Peyer's patch (tissue), 4 donors: ENCODE measurements at places on chromosomes 2 and 18. TPM values are rescaled to one million over a fixed set of nuclear protein-coding genes. Genes with fewer than 3 reads are reported as not detected.

The NR4A2 gene
- 2.1 TPM for total RNA-seq

The ZNF521 gene
- total RNA-seq: 25.6 TPM

DNA sequence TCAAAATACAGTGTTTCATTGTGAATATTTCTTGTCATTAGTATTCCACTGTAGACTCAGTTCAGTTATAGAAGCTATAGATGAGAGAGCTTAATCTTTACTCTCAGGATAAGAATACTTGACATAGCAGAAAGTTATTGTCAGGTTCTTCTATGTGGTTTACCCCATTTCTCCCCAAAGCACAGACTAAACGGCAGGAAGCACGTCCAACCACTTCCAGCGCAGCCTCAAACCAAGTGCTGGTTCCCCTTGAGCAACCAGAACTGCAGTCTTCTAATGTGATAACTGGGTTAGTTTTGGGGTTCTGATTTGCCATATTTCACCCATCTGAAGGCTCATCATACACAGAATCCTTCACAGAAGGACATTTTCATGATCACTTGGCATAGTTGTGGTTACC is 324.7 kb downstream of the SLC8A1 start:
- DNase-seq: no peak

GRCh38 chr2:74099271-74099670 is 48.4 kb downstream of the BOLA3 start:
- no peak for DNase-seq

- DNase-seq: no peak
These were observed 195.9 kb upstream of the DDX18 start for GRCh38 chr2:117618607-117619006.
